ENCODE measurements at places on chromosomes 5 and 9. TPM values are rescaled to one million over a fixed set of nuclear protein-coding genes. Genes with fewer than 3 reads are reported as not detected.

GRCh38 chr5:169160405-169160901 lies 140.5 kb downstream of the SLIT3 start:
- H3K4me3 ChIP-seq: no peak overlapping the region
- H3K36me3 ChIP-seq: peaks cover 15% of the 10 kb centered on the region
- H3K4me1 ChIP-seq: peaks cover 52% of the 10 kb centered on the region
- no peak for DNase-seq

DNA sequence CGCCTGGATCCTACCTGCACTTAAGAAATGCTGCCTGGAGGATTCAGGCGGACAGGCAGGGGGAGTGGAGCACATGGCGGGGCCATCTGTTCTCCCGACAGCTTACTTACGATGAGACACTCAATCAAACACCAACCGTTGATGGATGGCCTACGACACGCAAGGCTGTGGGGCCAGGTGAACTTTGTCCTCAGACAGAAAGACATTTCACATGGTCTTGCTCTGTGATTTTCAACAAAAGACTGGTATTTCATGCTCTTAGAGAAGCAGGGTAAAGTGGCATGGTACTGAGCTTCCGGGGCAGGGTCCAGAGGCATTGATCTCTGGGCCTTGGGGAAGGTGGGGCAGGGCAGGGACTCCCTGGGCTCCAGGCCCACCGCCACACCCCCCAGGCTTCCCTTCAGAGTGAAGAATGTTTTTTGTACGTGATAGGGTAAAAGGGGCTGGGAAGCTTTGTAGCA lies 9.1 kb upstream of the OLFM1 start:
- no peaks in the 10 kb centered on the region for H3K36me3 ChIP-seq
- no peak overlapping the region for H3K4me3 ChIP-seq
- peaks cover 22% of the 10 kb centered on the region for H3K27me3 ChIP-seq
- peak; percentile 62 for DNase-seq

GRCh38 chr9:21591221-21592062 lies 109.3 kb upstream of the IFNE start:
- H3K4me1 ChIP-seq: peaks cover 21% of the 10 kb centered on the region
- H3K36me3 ChIP-seq: no peaks in the 10 kb centered on the region
- H3K27me3 ChIP-seq: no peaks in the 10 kb centered on the region
- peak overlapping the region; percentile 86 for H3K27ac ChIP-seq

DNA sequence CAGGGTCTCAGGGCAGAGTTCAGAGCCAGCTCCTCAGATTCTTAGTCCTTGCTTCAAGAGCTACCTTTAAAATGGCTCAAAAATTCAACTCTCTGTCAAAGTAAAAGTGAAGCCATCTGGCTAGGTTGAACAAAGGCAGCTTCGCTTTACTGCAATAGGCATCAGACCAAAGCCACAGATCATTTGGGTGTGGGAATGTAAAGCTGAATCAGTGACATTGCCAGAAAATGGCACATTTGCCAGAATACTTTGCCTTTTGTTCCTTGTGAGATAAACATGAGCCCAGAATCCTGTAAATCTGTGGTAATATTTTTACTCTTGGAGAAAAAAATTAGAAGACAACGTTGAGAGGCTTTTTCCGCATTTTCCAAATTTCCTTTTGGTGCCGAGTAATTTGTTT lies 210.5 kb downstream of the PALM2AKAP2 start:
- no peak overlapping the region for H3K27ac ChIP-seq
- peaks cover 4% of the 10 kb centered on the region for H3K36me3 ChIP-seq
- H3K27me3 ChIP-seq: no peaks in the 10 kb centered on the region
- peaks cover 30% of the 10 kb centered on the region for H3K4me1 ChIP-seq
- no peak overlapping the region for H3K4me3 ChIP-seq

Gene NR6A1
- 0.78 TPM for total RNA-seq

Measured in osteocyte (in vitro differentiated cells).